Colonic mucosa (tissue), 4 donors: ENCODE measurements at places on chromosomes 5 and 9. TPM values are rescaled to one million over a fixed set of nuclear protein-coding genes. Genes with fewer than 3 reads are reported as not detected.

GRCh38 chr5:177371120-177372033 lies 12.9 kb upstream of the SLC34A1 start:
- DNase-seq: no peak

GRCh38 chr5:14309878-14310531 lies 166.9 kb downstream of the TRIO start:
- no peak for DNase-seq

GRCh38 chr5:42668254-42668653 lies 88.4 kb upstream of the CCDC152 start:
- DNase-seq: no peak

GRCh38 chr5:36631620-36632362 lies 25.4 kb downstream of the SLC1A3 start:
- no peak for DNase-seq

GRCh38 chr5:159833088-159833487 lies 83.2 kb upstream of the ADRA1B start:
- no peak for DNase-seq

DNA sequence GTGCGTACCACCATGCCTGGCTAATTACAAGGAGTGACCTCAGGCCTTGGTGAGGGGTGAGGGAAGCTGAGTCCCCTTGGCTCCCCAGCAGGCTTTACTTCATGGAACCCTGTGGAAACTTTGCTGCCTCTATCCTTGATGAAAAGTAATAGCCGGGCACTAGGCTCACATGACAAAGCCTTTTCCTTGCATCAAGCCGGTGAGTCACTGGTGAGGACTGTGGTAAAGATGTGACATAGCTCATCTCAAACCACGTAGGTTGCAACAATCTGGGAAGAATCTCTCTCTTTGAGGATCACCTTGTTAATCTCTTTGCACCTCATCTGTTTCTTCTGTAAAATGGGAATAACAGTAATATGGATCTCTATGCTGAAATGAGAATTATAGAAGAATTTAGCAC lies 116.3 kb upstream of the SLC25A48 start:
- no peak for DNase-seq

DNA sequence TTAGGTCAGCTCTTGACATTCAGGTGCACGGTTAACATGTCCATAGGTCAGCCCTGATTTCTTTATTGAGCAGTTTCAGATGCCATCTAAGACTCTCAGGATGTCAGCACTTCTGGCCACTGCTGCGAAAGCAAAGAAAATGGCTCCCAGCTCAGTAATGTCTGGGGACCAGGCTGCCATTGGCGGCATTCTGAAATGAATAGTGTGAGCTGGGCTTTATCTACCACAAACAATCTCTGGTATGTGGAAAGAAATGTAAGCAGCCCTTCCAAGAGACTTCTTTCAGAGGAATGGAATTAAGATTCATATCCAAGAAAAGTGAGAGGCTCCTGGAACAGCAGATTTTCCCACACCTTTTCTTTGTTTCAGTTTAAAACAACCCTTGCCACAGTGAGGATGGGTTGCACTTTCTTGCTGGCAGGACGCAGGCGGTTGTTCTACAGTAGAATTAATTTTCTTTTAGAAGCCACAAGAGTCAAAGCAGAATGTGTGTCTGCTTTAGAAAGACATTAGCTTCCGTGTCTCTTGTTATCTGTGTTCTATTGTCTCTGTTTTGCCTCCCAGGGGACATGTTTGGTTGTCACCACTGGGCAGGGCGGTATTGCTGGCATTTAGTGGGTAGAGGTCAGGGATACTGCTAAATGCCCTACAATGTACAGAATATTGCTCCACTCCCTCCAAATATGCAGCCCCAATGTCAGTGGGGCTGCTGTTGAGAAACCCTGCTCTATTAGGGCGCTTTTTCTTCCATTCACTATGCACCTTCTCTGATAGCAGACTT lies 149.9 kb upstream of the ANKH start:
- DNase-seq: no peak

DNA sequence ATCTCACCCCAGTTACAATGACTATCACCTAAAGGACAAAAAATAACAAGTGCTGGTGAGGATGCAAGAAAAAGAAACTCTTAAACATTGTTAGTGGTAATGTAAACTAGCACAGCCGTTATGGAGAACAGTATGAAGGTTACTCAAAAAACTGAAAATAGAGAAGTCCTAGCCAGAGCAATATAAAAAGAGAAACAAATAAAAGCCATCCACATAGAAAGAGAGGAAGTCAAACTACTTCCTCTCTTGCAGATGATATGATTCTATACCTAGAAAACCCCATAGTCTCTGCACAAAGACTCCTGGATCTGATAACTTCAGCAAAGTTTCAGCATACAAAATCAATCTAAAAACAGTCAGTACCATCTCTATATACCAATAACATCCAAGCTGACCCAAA lies 221.5 kb upstream of the FAM174A start:
- DNase-seq: no peak

DNA sequence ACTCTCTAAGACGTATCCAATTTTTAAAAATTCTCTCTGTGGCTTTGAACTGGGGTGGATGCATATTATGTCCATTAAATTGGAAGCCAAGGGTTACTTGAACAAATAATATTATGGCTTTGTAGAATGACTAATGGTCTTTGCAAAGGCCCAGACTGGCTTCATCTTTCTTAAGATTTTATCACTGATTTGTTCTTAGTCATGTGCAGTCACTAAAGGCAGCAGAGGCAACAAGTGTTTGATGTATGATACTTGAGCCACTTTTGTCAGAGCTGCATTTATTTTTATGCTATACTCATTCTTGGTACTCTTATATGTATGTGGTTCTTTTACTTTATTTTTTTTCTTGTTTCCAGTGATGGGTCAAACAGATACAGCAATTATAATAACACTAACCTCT lies 152.2 kb downstream of the NR2F1-AS1 start:
- DNase-seq: no peak

GRCh38 chr9:89797255-89797654 lies 192.4 kb downstream of the GADD45G start:
- no peak for DNase-seq

DNA sequence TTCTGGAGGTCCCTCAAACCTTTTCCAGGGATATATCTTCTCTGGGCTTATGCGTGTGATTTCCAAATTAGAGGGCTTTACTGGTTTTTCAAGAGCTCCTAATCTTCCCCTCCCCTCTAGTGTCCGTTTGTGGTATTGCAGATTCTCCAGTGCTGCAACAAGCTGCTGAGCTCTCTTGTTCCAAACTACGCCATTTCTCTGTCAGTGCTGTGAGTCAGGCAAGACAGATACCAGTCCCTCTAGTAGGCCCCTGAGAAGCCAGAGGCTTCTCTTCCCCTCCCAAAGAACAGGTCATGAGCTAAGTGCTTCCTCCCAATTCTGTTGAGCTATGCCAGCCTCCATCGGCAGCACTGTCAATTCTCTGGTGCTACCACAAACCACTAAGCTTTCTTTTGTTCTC lies 149.5 kb downstream of the FANCC start:
- DNase-seq: peak; percentile 75

DNA sequence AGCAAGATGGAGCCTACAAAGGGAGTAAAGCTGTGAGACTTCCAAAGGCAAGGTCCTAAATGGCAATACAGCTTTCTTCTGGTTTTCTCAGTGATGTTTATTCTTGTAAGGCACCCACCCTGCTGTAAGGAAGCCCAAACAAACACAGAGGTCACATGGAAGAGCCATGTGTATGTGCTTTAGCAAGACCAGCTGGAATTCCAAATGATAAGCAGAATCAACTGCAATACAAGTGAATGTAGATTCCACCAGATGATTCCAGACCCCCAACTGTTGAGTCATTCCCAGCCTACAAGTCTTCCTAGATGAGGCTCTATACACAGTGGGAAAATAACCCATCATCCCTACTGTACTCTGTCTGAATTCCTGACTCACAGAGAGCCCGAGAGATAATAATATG lies 122.8 kb downstream of the DEPDC1B start:
- DNase-seq: no peak

DNA sequence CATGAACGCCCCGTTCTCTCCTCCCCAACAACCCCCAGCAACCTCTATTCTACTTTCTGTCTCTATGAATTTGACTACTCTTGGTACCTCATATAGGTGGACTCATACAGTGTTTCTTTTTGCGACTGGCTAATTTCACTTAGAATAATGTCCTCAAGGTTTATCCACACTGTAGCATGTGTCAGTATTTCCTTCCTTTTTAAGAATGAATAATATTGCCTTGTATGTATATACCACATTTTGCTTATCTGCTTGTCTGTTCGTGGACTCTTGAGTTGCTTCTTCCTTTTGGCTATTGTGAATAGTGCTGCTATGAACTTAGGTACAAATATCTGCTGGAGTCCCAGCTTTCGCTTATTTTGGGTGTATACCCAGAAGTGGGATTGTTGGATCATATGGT lies 42.7 kb downstream of the IQGAP2 start:
- DNase-seq: no peak

DNA sequence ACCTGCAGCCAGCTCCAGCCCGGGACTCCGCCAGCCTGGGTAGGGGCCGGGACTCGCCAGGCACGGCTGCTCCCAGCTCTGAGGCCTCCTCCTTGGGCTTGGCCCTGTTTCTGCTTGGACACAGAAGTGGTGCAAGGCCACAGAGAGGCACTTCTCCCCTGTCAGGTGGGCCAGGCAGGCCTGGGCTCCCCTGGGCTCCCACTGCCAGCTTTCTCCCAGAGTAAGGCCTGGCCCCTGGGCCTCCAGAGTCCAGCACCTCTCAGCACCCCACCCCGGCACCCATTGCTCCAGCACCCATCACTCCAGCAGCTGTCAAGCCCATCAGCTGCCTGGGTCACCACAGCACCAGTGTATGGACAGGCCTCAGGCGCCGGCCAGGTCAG lies 71.1 kb upstream of the LRRTM2 start:
- no peak for DNase-seq

GRCh38 chr5:61621202-61621650 lies 289.2 kb downstream of the ZSWIM6 start:
- DNase-seq: no peak

DNA sequence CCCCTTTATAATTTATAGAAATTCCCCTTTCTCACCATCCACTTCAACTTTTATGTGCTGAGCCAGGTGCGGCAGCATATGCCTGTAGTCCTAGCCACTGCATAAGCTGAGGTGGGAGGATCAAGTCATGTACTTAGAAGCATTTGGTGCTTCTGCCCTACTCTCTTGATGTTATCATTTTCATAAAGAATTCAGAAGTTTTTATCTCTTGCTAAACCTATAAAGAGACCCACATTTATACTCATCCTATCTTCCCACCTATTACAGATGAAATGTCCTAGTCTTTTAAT lies 18.5 kb downstream of the HMMR start:
- no peak for DNase-seq

DNA sequence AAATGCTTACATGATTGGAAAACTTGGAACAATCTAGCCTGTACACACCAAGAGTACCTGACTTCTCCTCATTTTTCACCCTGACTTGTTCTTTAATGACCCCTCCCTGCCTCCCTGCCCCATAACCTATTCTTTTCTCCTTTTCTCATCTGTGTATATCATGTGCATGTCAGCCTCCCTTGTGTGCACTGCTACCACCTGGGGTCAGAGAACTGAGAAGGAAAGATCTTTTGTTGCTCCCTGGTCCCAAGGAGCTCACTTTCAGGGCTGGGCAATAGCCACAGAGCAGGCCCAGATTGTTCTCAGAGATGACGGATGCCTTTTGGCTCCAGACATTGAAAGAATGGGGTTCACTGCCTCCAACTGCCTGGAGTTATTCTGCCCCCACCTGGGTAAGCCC lies 5.1 kb downstream of the MAP1B start:
- DNase-seq: no peak

- DNase-seq: no peak
These were observed 87.3 kb upstream of the GRAMD2B start for GRCh38 chr5:126335886-126336285.

DNA sequence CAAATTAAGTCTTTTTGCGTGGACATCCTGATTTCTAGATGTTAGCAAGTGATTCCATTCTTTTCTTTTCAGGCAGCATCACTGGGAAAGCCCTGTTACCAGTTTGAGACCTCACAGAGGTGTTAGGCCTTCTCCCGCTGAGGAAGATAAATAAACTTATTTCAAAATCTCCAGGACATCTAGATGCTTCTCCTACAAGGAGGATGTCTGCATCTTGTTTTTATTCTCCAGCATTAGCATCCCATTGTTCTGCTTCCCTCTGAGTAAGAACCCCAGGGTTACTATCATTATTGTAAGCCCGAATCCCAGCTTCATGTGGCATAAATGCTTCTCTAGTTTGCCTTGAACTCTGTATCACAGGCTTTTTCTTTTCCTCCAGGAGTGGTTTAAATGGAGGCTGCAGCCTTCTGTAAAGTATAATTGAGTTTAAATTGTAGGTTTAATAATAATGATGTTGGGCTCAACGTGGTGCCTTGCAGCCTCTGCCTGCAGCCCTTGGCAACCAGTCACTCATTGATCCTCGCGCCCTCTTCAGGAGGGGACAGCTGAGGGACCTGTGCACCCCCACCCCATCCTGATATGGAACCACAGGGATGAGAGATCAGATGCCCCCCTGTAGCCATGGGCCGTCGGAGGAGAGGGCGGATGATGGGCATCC lies 114.9 kb downstream of the PDZD2 start:
- no peak for DNase-seq

Gene CKMT2
- 0.40 TPM for total RNA-seq

Gene PCDHA3
- not detected for total RNA-seq

Gene MZB1
- 13.2 TPM for total RNA-seq

Gene QRFP
- 0.77 TPM for total RNA-seq

Gene IL31RA
- total RNA-seq: 0.16 TPM

Gene PCDH12
- 1.1 TPM for total RNA-seq

Gene OR1J2
- not detected for total RNA-seq

Gene CCDC183
- 2.4 TPM for total RNA-seq

Gene B4GALT7
- 19.2 TPM for total RNA-seq

Gene SPINK7
- total RNA-seq: not detected

Gene CAMLG
- total RNA-seq: 27.6 TPM

Gene GABRA6
- total RNA-seq: not detected
